Activated CD4-positive, CD25-positive, alpha-beta regulatory T cell treated with anti-CD3 and anti-CD28 coated beads, Interleukin-2, amount 50 U/mL, for 16 hours (primary cell): ENCODE measurements at places on chromosomes 4 and X.

DNA sequence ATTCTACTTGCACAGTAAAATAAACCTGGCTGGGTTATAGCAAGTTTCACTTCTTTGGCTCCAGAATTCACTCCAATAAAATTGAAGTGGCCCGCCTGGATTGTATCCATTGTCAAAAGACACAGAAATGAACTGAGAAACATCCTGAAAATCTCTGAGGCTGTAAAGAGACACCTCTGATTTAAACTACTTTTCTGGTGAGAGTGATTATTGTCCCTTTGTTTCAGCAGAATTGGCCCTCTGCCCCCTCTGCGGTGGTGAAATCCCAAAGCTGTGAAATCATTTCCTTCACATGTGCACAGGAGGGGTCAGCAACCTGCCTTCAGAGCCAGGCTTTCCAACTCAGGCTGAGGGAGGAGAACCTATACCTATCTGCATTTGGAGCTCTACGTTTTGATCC, 23.0 kb downstream of the GAB3 start:
- no peak for DNase-seq

DNA sequence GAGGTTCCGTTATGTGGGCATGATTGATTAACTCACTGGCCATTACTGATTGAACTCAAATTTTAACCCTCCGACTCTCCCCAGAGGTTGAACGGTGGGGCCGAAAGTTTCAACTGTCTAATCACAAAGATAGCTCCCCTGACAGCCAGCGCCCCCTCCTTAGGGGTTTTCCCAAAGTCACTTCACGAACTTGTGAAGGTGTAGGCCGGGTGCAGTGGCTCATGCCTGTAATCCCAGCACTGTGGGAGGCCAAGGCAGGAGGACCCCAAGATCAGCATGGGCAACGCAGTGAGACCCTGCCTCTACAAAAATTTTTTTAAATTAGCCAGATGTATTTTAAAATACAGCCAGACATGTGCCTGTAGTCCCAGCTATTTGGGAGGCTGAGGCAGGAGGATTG, 39.8 kb upstream of the RBM47 start:
- no peak for DNase-seq

DNA sequence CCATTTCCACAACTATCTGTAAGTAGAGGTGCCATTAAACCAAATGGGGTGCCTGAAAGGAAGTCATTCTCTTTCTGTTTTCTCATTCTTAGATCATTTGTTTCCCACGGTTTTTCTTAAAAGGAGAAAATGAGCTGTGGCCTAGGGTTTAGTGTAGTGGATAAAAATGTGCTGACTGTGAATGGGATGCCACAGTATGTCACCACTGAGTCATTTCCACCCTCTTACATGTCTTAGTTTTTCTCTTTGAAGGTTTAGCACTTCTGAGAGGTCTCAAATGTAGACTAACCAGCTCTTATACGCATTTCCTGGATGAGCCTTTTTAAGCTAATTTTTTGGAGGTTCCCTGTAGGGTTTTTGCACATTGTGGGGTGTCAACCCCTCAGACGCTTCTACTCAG, 244.5 kb upstream of the SPANXN1 start:
- DNase-seq, result no peak

- DNase-seq, result no peak
These were observed 52.8 kb downstream of the FHDC1 start for GRCh38 chr4:152988721-152989553.

GRCh38 chr4:150248181-150248580, 169.9 kb downstream of the DCLK2 start:
- DNase-seq, result no peak

- no peak for DNase-seq
These were observed 112.5 kb upstream of the FRG1 start for GRCh38 chr4:189828081-189828697.

- DNase-seq, result no peak
These were observed 648 bp upstream of the SCD5 start for GRCh38 chr4:82799006-82799881.

DNA sequence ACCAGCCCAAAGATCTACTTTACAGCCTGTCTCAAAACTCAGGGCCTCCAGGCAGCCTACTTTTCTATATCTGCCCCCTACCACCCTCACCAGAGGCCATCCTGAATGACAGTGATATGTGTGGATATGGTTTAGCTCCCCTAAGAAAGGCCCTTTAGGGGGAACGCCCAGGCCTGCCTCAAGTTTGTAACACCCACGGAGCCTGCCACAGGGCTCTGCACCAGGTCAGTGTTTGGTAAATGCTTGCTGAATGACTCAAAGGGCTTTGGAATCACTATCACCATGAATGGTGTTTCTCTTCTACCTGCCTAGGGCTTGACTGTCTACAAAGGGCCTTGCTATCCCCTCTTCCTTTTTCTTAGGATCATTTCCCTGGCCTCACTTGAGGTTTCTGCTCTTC, 11.3 kb upstream of the LONRF3 start:
- no peak for DNase-seq

DNA sequence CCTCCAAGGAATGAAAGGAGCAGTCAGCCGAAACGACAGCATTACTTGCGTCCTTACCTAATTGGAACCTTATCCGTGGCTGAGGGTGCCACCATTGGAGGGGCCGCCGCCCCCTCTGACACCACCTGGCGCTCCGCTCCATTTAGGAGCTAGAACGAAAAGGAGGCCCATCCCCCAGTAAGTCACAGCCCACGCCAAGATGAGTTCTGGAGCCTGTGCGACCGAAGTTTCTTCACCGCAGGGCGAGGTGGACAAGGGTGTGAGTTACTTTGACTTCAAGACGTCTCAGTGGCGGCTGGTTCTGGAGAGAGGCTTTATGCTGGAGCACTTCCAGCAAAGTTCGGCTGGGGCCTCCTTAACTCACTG, 729 bp upstream of the IRF2 start:
- DNase-seq, result no peak

GRCh38 chr4:142238589-142238988, 602.2 kb downstream of the IL15 start:
- no peak for DNase-seq
